D721Med (cell line): ENCODE measurements at places on chromosomes 7 and 10.

GRCh38 chr10:58164517-58164916 is 103.2 kb downstream of the IPMK start:
- no peak for DNase-seq

DNA sequence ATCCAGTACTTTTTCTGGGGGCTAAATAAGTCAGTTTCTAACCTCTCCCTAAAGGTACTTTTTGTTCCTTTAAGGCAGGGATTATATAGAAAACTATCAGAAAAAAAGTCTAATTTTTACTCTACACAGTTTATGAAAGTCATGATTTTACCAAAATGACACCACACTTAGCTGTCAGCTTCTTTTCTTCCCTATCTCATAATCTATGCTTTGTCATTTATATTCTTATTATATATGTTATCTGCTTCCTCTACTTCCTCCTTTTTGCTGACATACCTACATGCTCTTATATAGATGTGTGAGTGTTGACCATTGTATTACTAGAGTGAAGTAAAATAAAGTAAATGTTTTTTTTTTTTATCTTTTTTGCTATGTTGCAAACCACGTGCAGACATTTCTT is 203.9 kb upstream of the CHRM2 start:
- no peak for DNase-seq

DNA sequence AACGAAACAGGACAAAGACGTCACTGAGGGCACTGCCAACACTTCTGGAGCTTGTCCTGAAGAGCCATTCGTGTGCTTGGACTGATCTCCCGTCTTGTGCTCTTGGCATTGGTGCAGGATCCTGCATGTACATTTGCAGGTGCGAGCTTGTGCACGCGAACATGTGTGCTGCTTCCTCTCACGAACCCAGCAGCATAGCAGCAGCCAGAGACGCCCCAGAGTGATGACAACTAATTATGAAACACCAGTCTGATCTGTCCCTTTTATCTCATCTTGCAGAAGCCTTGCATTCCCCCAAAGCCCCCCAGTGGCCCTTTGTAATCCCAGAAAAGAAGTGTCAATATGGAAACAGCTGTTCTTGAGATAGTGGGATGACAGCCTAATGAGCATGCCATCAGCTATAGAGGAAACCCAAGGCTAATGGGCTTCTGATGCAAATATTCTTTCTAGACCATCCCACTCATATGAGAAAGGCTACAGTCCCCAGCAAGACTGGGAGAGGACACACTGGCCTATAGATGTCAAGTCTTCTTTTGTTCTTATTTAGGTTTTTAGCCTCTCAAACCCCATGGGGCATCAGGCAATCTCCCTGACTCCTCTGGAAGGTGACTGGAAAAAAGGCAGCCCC is 310.6 kb downstream of the FRMD4A start:
- DNase-seq: no peak

GRCh38 chr7:44104860-44105771 is 971 bp downstream of the AEBP1 start:
- DNase-seq: peak; percentile 69

DNA sequence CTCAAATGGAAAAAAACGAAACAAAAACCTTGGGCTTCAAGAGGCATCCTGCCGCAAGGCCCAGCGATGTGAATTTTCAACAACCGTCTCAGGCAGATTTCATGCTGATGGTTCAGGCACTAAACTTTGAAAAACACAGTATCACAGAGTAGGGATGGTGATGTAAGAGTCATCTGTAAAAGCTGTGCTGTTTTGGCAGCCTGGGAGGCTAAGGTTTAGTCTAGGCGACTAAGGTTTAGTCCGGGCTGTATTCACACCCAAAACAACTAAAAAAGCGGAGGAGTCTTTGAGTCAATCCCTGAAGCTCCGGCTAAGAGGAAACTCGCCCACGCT is 420 bp upstream of the MINPP1 start:
- no peak for DNase-seq
